NB4 (cell line): ENCODE measurements at places on chromosomes 11 and 22.

DNA sequence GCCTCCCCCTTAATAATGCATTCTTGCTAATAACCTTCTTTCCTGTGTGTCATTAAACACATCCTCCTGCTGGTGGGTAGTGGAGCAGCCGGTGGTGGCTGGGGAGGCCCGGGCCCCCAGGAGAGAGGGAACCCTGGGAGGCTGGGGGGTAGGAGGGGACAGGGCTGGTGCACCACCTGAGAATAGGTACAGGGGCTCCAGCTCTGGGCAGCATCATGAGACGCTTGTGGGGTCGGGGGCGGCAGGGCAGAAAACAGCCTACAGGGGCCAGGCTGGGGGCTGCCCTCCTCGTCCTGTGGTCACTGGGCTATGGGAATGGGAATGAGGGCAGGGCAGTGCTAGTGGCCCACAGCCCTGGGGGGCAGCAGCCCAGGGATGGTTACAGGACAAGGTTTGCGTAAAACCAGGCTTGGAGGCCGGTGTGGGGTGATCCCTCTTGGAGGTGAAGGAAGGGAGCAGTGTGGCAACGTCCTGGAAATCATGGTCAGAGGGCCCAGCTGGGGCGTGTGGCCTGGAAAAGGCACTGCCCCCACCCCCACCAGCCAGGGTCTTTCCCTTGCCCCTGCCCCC, 18.5 kb upstream of the CCDC188 start:
- DNase-seq = no peak

DNA sequence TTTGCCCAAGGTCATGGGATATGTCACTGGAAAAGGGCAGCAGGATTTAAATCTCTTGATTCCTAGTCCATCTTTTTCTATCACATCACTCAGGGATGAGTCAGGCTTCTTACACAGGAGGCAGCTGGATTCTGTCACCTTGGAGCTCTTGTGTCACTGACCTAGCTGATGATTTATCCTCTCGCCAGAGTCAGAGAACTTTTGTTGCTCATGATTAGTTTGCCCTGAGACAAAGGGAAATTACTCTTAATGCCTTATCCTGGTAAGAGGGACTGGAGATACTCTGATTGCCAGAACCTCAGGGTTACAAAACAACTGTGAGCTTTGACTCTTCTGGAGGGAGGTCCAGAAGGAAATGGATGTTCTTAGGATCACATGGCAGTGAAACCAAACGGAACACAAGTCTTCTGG, 10.1 kb downstream of the COA4 start:
- DNase-seq = no peak

GRCh38 chr11:8056810-8057463, 24.1 kb upstream of the TUB start:
- peak; percentile 24 for DNase-seq

DNA sequence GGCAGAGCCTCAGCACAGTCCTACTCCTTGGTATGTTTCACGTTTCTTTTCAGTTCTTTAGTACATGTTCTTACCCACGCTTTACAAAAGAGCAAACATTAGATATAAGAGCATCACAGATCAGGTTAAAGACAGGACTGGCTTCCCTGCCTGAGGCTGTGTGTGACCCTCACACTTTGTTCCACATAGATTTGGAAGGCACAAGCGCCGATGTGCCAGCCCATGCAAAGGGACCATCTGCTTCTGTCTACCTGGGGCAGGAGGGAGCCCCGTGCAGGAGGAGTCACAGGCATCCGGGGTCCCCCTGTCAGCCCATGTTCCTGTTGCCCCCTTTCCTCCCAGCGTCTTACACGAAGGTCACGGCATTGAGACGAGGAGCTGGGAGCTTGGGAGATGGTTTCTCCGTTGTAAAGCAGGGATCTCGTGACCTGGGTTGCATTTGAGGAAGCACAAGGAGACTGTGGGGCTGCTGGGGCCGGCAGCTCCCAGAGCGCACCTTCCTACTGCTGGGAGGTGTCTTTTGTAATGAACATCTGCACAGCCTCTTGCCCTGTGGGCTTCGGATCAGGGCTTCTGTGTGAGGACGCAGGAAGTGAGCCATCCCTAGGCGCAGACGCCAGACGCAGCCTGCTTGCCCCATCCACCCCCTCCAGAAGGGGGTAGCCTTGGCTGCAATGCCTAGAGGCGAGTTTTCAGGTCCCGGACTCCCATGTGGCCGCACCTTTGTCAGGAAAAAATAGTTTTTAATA, 72.6 kb downstream of the SCN3B start:
- DNase-seq = no peak

DNA sequence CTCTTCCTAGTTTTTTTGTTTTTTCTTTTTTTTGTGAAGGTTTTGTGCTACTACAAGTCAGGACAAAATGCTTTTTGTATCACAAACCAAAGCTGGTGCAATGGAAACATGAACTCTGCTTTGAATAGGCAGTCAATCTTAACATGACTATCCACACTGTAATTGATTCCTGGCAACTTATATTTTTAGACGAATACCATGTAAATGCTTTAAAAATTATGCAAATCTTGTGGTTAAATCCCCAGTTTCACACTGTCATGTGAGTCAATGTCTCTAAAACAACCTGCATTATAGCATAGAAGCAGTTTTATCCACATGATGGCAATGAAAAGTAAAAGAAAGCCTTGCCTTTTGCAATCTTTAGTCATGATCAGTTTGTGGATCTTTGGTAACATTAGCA, 8.9 kb downstream of the TRPC6 start:
- DNase-seq = no peak

GRCh38 chr11:75831915-75832502, 17.0 kb downstream of the UVRAG start:
- DNase-seq = no peak

GRCh38 chr22:31874821-31875220, 69.5 kb upstream of the YWHAH start:
- DNase-seq = no peak

DNA sequence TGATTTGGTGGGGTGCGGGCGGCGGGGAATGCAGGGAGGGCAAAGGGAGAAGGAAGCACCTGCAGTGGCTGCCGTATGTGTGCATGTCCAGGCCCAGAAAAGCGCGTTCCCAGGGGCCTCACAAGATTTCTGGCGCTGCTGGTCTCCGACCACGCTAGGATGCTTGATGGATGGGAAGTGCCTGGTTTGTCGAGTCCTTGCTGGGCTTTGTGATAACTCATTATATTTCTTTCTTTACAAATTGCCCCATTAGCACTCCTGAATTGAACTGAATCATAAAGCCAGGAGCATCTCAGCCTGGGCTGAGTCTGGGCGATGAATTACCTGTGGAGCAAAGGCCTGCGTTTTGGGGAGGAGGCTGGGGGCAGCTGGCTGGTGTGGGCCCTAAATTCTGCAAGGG, 69.2 kb upstream of the LMO1 start:
- no peak for DNase-seq

DNA sequence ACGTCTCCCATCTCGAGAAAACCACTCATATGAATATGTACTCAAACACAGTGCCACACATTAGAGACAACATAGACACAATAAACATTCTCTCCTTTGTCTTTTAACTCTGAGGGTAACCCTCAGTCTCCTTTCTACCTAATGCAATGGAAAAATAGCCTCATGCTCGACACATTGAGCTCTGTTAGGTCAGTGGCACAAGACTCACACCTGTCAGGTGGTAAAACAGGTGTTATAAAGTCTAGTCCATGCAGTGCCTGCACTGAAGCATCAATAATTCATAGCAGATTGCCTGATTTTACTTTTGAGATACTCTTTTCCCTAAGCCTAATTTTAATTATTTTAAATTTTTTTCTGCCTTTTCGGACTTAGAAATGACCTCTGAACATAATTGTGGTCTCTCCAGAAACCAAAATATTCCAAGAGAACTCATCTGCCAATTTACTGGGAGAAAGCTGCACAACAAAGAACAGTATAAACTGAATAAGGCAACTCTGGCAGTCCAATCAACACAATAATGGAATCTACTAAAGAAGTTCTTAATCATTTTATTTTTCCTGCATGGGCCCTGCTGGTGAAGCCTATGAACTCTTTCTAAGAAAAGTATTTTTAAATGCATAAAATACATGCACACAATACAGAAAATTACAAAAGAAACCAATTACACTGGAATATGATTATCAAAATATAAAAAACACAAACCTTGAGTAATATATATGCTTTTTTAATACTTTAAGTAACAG, 9.9 kb downstream of the RDX start:
- DNase-seq = no peak

DNA sequence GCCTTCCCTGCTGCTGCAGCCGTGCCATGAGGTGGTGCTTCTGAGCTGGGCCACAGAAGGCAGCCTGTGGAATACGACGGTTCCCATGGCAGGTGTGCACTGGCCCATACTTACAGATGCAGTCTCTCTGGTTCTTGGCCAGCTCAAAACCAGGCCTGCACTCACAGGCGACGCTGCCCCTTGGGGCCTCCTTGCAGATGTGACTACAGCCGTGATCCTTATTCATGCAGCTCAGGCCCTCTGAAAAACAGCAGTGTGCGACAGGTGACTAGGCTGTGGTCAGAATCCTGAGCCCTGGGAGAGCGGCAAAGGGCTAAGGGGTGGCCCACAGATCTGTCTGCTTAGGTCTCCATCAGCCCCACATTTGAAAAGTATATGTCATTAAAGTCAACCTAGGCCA, 22.1 kb downstream of the SCUBE2 start:
- DNase-seq = no peak

DNA sequence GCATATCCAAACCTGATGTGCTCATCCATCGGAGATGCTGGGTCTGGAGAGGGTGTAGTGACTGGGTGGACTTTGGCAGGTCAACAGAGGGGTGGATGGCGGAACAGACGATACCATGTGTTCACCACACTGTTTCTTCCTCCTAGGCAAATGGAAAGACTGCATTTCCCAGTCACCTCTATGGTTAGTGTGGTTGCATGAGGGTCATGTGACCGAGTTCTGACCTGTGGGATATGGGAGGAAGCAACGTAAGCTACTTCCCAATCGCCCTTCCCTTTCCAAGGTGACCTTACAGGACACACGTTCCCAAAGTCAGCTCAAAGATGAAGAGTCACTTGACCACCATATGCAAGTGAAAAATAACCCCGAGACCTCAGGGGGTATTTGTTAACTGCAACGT, 27.7 kb downstream of the TSPAN32 start:
- DNase-seq = no peak

DNA sequence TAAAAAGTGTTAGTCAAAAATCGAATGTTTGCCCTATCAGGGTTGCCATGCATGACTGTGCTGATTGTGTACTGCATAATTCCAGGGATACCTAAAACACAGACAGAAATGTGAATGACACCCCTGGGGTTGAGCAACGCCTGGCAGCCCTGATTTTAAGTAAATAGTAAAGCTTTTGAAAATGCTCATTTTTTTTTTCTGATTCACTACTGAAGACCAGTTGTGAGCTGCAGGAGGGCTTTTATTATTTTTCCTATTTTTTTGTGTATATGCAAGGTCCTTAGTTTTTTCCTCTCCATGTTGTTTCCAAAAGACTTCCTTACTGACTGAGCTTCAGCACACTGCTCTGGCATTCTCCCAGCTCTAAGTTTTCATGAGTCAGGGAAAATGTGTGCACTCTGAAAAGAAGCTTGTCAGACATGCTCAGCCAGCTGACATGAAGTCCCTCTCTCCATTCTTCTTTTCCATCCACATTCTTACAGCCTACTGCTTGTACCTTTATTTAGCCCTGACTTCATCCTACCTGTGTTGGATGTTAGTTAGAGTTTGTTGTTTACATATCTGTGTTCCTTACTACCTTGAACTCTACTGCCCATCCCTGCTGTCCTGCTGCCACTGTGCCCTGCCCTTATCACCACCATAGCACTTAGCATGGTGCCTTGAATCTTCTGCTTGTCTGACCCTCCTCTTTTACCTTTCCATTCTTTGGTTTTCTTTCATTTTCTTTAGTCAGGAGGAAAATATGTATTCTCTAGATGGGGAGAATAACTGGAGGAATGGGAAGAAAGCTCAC, 79.5 kb downstream of the HORMAD2 start:
- no peak for DNase-seq

DNA sequence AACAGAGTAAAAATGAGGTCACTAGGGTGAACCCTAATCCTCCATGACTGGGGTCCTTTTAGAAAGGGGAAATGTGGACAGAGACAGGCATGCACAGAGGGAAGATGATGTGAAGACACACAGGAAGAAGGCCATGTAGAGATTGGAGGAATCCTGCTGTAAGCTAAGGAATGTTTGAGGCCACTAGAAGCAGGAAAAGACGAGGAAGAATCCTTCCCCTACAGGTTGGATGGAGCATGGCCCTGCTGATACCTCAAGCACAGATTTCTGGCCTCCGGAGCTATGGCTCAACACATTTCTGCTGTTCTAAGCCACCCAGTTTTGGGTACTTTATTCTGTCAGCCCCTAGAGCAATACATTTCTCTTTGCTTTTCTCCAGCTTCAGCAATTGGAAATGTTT, 486.9 kb downstream of the MIAT start:
- no peak for DNase-seq
